Heart left ventricle (tissue), 16 donors: ENCODE measurements at places on chromosomes 6 and 20.

- DNase-seq = no peak
Measured at GRCh38 chr6:10084111-10084986, 330.5 kb downstream of the TFAP2A start.

GRCh38 chr6:51640021-51640420 lies 447.4 kb downstream of the PKHD1 start:
- DNase-seq = no peak

GRCh38 chr6:28211840-28212509 lies 13.1 kb upstream of the ZSCAN9 start:
- DNase-seq = no peak

DNA sequence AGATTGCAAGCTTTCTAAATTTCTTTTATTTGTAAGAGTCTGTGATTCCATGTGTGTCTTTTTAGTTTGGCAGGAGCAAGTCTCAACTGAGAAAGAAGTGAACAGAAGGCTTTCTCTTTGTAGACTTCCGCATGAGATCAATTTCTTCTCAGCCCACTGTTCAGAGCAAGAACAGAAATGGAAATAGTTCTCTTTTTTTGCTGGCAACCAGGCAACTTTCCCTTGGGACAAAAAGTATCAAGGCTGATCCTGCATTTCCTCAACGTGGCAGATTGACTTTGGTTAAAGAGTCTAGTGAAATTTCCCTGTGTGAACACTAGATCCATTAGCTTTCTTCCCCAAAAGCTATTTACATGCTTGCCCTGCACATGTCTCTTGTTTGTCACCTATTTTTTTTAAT lies 46.8 kb upstream of the JAG1 start:
- no peak for DNase-seq

- DNase-seq = no peak
Measured at GRCh38 chr20:33148040-33148439, 19.9 kb upstream of the BPIFA2 start.

DNA sequence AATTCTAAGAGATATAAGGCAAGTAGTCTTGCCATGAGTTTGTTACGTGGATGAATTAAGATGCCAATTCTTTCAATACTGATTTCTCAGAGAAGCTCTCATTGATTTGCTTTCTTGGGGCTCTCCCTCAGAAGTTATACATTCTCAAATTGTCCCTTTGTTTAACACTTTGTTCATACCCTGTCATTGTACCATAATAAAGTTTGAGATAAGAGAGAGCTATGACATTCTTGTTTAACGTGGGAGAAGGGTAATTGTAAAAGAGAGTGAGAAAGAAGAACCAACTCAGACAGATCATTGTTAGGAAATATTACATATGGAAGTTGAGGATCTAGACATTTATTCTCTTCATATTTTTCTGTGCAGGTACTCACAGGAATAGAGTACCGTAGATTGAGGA lies 19.1 kb downstream of the ACSS2 start:
- DNase-seq = no peak
